ENCODE measurements at places on chromosomes 16 and 17. TPM values are rescaled to one million over a fixed set of nuclear protein-coding genes. Genes with fewer than 3 reads are reported as not detected.

DNA sequence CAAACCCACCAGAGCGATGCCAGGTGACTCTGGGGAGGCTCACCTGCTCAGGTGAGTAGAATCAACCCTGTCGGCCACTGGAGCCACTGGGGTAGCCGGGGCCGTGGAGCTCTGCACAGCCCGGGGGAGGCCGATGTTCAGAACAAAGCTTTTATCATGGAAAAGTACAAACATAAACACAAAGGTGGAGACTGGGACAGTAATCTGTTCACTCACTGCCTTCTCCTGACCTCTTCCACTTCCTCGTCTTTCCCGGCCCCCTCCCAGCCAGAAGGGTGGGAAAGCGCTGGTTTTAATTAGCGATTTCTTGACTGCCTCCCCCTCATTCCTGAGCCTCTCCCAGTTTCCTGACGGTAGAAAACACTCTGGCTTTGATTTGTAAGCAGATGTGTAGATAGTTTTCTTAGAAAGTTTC lies 9.8 kb upstream of the TEX19 start:
- DNase-seq: no peak

- no peak for DNase-seq
Measured at GRCh38 chr16:80852261-80852872, 48.0 kb upstream of the CDYL2 start.

KRTAP2-3 gene
- not detected for total RNA-seq

BRIP1 gene
- 1.3 TPM for total RNA-seq

DNA sequence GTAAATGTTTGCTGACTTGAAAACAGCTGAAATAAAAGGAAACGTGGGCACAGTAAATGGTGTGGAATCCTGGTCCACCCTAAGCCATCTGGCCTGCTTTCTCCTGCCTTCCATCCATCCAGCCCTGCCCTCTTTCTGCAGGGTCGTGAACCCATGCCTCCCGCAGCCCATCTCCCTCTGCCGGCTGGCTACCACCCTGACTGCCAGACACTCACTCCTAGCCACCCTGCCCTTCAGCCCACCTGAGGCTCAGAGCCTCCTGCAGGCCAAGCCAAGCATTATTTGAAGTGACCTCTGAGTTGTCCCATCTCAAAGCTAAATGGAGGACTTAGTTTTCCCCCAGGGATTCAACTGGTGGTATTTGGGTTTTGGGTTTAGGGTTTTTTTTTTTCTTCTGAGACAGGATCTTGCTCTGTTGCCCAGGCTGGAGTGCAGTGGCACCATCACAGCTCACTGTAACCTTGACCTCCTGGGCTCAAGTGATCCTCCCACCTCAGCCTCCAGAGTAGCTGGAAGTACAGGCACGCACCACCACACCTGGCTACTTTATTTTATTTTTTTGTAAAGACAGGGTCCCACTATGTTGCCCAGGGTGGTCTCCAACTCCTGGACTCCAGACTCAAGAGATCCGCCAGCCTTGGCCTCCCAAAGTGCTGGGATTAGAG lies 8.4 kb downstream of the ZDHHC1 start:
- DNase-seq: no peak

- DNase-seq: peak; percentile 57
Measured at GRCh38 chr17:9817086-9817485, 4.8 kb downstream of the GSG1L2 start.

- DNase-seq: peak; percentile 3
Measured at GRCh38 chr16:80704751-80705505, 99.5 kb downstream of the CDYL2 start.
